ENCODE measurements at places on chromosomes 4 and X.

GRCh38 chrX:115898382-115899001 lies 272.1 kb upstream of the AGTR2 start:
- no peak for DNase-seq

- DNase-seq, result no peak
Observed at GRCh38 chr4:39446842-39447573, 11.7 kb downstream of the RPL9 start.

DNA sequence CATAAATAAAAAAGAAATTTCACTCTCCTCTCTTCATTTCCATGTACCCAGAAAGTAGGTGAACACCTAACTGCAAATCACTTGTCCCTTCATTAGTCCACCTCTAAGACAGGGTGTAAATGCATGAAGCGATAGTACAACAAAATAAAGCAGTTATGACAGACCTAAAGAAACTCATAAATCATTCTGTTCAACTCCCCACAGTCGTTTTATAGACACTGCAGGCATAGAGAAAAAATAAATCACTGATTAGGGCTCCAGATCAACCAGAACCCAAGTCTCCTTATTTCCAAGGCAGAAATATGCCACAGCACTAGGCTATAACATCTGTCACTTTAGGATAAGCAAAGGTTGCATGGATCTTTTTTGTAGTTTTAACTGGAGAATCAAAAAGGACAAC lies 3.0 kb downstream of the RASGEF1B start:
- no peak for DNase-seq

- no peak for DNase-seq
Observed at GRCh38 chrX:107324493-107325310, 118.3 kb downstream of the DNAAF6 start.

DNA sequence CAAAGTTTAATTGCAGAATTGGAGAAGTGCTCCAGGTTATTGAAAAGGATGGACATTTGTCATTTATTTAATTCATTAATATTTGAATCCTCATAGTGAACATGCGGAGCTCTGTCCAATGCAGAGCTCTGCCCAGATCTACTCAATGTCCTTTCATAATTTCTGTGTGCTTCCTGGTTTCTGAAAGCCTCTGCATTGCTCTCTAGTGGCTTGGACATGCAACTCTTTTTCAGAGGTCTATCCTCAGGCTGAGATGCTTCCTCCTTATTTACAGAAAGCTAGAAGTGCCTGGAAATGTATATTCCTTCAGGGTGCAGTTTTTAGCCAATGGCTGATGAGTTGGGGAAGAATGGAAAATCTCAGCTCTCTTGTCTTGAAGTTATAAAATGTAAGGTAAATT lies 786.1 kb upstream of the AADAT start:
- no peak for DNase-seq

GRCh38 chr4:143380629-143381028 lies 44.0 kb downstream of the GAB1 start:
- no peak for DNase-seq

DNA sequence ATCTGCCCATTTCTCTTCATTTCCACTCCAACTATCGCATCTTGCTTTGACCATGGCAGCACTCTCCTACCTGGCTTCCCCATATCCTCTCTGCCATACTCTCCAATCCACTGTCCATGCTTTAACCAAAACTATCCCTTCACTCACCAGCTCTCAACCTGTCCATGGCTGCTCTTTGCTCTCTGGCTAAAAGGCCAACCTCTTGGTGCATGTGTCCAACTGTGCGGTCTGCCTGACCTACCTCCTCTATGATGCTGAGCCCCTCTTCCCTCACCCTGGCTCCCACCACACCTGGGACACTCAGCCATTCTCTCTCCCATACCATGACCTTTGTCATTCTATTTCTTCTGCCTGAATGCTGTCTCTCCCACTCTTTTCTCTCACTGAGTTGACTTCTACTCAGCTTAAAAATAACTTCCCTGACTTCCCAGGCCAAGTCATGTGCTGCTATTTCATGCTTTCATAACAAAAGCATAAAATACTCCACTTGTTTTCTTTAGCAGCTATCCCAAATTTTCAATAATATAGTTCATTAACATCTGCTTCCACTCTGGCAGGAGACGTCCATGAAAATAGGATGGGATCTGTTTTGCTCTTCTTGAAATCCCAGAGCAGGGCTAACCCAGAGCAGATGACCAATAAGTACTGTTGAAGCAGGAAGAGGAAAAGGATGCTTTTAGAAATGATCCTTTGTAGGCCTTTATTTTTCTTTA lies 29.8 kb upstream of the KLF3 start:
- DNase-seq, result no peak

DNA sequence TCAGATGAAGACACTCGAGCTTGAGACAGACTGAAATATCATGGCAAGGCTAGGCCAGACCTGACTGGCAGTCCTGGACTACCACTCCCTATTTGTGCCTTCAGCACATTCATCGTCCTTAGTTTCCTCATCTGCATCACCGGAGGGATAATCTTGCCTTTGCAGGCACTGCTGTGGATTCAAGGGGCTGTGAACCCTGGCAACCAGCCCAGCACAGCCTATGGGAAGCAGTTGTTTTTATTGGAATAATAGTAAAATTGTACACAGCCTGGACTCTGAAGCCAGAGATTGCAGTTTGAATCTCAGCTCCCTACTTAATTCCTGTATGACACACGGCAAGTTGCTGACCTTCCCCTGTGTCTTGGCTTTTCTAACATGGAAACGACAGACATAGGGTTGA lies 161.0 kb downstream of the NSUN7 start:
- DNase-seq, result no peak

- no peak for DNase-seq
Observed at GRCh38 chr4:185914583-185915199, 102.7 kb upstream of the SORBS2 start.

GRCh38 chr4:42172128-42172790 lies 19.8 kb upstream of the BEND4 start:
- DNase-seq, result no peak

GRCh38 chrX:7647831-7648230 lies 195.1 kb upstream of the VCX start:
- no peak for DNase-seq

- no peak for DNase-seq
Observed at GRCh38 chrX:100625985-100626491, 10.6 kb downstream of the TSPAN6 start.
